Lung microvascular endothelial cell (primary cell): ENCODE measurements at places on chromosomes 11 and 22. TPM values are rescaled to one million over a fixed set of nuclear protein-coding genes. Genes with fewer than 3 reads are reported as not detected.

DNA sequence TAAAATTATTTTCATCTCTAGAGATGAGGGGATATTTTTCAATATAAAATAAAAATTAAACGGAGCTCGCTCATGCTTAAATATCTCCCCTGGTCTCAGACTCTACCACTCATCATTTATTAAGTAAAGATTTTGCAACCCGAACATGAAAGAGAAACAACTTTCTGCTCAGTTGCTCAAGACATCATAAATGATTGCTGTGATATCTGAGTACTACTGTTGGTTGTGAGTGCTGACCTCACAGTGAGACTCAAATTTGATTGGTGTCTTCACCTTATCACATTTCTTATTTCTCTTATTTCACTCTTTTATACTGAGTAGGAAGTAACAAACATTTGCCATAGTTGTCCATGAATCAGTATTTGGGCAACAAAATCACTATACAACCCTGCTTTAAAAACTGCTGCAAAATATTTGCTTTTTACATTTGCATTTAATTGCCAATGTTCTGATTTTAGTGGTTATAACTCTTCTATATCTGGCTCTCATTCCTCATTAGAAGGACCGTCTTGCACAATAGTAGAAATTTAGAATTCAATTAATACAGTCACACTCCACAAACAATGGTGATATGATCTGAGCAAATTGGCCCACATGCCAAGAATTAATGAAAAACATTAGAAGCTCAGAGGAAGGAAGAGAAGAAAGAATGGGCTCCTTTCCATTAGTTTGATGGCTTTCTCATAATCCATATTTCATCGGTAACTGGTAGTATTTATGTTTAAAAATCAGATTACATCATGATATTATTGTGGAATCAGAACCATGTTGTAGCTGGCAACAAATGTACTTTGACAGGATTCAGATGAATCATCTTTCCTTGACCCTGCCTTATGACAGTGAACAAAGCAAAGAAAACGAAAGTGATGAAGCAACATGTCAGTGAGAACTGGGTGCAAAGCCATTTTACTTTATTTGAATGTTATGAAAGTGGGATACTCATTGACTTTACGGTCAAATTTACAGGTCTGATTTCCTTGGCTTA, 973.6 kb upstream of the TENM4 start:
- DNase-seq: no peak

OVOL1 gene
- total RNA-seq: not detected in 2 replicates

- no peak for DNase-seq
These were observed 5.7 kb upstream of the C1QTNF6 start for GRCh38 chr22:37193629-37194191.

GRCh38 chr11:17865765-17866428, 131.3 kb downstream of the KCNC1 start:
- DNase-seq: no peak

HORMAD2 gene
- total RNA-seq: not detected in 2 replicates

DNA sequence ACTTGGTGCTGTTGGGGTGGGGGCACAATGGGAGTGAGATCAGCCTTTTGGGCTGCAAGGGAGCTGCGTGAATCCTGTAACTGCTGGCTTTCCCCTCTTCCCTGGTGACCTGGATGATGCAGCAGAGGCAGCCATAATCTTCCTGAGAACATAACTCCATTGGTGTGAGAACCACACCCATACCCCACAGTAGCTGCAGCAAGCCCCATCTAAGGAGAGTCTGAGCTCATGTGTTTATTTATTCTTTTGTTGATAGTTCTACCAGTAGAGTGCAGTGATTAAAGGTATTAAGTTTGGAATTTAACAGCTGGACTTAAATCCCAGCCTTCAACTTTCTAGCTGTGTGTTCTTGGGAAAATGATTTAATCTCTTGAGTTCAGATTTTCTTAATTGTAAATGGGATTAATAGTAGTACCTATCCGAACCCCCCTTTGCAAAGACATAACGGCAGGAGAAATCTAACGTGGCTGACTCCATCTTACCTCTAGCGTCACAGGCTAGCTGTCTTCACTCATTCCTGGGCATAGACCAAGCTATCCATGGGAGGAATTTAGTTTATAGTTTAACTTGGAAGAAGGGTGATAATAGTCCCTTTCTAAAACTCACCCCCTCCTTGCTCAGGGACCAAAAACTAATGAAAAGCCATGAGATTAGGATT, 385.0 kb upstream of the DDI1 start:
- no peak for DNase-seq

SLC16A8 gene
- under 0.01 and 0.20 TPM in 2 replicates for total RNA-seq

GRCh38 chr22:21849489-21849888, 18.0 kb downstream of the MAPK1 start:
- DNase-seq: no peak

GRCh38 chr11:112656772-112657428, 304.3 kb upstream of the NCAM1 start:
- peak; percentile 75 for DNase-seq

ANAPC15 gene
- 16.9 and 25.1 TPM in 2 replicates for total RNA-seq

CRYBB1 gene
- 0.22 and 0.40 TPM in 2 replicates for total RNA-seq

HTR3B gene
- not detected in 2 replicates for total RNA-seq

DNA sequence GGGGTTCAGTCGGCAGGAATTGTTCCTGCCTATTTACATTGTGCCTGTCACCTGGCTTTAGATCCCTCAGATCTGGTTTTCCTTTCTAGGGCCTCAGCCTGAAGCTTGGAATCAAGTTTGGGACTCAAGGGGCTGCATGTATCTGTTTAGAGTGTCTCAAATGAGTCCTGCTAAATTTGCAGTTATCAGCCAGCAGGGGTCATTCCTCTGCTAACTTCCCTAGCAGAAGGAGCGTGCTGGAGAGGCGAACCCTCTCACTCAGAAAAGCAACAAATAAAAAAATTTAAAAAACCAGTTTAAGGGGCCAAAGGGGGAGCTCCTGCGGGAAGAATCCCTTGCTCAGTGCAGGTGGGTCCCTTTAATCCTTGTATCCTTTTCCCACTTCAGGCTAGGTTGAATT, 1220.2 kb downstream of the JRKL start:
- DNase-seq: no peak

DNA sequence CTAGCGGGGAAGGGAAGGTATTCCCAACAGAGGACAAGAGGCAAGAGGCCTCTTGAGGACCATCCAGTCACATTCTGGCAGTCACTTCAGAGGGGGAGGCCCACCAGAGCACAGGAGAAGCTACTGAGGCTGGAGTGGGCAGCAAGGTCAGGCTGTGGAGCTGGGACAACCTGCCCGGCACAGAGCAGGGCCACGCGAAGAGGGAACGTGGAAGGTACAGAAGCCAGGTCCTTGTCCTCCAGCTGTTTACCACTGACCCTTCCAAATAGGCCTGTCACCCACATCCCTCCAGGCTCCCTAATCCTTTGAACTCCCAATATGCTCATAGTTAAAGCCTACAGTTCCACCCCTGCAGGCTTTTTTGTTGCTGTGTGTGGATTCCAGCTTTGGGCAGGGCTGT, 76.9 kb downstream of the IGLL1 start:
- DNase-seq: no peak

GRCh38 chr22:32080904-32081303, 37.8 kb downstream of the SLC5A1 start:
- DNase-seq: peak; percentile 70

DNA sequence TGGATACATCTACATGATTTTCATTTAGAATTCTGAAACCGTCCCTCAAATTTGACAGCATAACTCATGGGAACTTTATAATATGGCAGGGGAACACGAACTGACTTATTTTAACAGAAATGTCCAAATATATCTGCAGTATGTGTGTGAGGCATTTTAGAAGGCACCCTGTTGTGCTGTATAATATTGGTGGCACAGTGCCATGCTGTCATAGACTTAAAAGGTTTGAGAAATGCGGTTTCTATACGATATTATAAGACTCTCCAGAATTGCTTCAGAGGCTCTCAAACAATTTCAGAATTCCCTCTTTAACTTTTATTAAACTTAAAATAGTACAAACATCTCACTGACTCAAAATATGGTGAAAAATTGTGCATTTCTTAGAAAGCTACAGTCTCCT, 181.6 kb downstream of the MSANTD4 start:
- DNase-seq: no peak

- no peak for DNase-seq
These were observed 46.6 kb downstream of the TCP11L1 start for GRCh38 chr11:33086017-33086416.

DNA sequence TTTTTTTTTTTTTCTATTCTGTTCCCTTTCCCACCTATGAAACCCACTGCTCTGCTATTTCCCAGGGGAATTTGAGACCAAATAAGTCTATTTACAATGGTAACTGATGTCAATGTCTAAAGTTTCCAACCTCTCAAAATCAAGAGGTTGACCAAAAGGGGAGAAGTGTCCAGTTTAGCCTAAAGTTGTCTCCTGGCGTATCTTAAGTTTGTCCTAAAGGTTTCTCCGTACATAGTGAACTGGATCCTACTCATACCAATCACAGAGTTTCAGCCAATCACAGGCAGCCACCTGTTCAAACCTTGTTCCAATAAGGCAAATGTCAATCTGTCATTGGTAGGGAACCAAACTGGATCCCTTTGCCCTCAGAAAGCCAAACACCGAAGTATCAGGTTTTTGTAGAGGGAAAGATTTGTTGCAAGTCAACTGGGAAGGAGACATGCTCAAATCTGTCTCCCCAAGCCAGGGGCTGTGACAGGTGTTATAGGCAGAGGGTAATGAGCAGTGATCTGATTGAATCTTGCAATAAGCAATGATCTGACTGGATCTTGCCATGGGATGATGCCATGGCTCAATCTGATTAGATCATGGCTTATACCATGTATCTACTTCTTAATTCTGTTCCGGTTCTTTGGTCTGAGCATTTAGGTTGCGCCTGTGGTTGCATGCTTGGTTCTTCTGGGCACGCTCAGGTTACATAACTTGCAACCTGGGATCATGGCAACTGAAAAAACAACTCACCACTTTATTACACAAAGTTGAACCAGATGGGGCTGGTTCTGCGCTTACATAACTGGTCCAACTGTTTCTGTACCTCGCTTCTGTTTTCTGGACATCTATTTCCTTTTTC, 1.1 kb upstream of the VPS37C start:
- peak; percentile 27 for DNase-seq

- DNase-seq: no peak
These were observed 1.5 kb downstream of the CEP295 start for GRCh38 chr11:93663021-93663420.

GRCh38 chr22:24502541-24502940, 7.4 kb downstream of the UPB1 start:
- DNase-seq: no peak

GRCh38 chr11:26599425-26599824, 27.4 kb upstream of the MUC15 start:
- no peak for DNase-seq

DNA sequence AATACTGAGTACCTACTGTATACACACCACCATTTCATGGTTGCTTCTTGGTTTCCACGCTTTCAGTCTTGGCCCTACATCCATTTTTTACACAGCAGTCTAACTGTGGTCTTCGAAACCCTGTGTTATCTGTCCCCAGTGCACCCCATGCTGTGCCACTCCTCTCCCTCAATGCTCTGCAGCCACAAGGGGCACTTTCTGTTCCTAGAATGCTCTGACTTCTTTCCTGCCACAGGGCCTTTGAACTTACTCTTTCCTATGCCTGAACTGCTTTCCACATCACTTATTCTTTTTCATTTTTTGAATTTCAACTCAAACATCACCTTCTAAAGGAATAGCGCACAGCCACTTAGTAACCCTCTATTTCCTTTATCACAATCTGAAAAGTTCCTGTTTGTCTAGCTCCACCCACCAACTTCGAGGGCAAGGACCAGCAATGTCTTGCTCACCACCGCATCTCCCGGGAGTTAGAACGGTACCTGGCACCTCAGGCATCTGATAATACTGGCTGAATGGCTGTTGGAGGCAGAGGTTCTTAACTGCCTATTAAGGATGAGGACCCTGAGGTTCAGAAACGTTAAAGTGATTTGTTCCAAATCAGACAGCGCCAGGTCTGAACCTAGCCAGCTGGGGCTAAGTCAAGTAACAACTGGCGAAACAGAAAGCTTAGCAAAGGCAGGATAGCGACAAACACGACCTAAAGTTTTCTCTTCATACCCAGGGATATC, 568 bp downstream of the ALG8 start:
- no peak for DNase-seq

GRCh38 chr11:34540870-34541269, 27.3 kb upstream of the ELF5 start:
- no peak for DNase-seq

DNAJC4 gene
- 11.3 and 19.0 TPM in 2 replicates for total RNA-seq

ESAM gene
- 8.9 and 35.1 TPM in 2 replicates for total RNA-seq

DNA sequence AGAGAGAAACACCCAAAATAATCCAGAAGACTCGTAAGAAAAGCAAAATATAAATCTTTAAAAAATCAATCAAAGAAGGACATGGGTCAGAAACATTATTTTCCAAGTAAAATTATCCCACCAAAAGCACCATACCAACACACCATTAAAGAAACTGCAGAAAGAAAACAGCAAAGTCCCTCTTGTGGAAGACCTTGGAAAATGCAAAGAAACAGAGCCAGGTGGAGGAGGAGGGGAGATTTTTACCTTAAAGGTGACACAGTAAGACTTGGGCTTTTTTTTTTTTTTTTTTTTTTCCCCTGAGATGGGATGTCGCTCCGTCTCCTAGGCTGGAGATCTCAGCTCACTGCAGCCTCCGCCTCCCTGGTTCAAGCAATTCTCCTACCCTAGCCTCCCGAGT, 123.8 kb downstream of the LARGE1 start:
- no peak for DNase-seq

POLD4 gene
- total RNA-seq: 27.7 and 33.5 TPM in 2 replicates

GRCh38 chr11:32113920-32114203, 23.0 kb downstream of the RCN1 start:
- DNase-seq: no peak

P2RY2 gene
- total RNA-seq: 0.20 and 0.65 TPM in 2 replicates

DNA sequence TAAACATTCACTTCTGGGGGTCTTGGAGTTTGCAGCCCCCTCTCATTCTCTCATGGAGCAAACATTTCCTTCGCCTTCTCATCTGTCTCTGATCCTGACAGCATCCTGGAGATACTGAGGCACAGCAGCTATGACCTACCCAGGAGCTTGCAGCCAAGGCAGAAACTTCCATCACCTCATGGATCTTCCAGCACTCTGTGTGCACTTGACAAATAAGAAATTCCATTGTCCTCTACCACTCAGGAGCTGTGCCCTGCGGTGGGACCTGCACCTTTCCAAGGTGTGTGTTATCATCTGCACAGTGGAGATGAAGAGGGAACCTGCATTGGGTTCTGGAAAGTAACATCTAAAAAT, 49.1 kb downstream of the GGTLC2 start:
- no peak for DNase-seq

DNA sequence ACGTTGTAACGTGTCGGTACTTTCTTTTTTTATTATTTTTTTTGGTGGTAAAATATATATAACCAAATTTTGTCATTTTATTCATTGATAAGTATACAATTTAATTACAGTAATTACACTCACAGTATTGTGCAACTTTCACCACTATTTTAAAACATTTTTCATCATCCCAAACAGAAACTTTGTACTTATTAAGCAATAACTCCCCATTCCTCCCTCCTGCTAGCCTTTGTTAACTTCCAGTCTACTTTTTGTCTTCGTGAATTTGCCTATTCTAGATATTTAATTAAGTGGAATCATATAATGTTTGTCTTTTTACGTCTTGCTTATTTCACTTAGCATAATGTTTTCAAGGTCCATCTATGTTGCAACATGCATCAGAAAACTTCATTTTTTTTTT, 58.5 kb downstream of the STIM1 start:
- no peak for DNase-seq

OR4D5 gene
- total RNA-seq: not detected in 2 replicates
